Stimulated activated CD4-positive, alpha-beta T cell treated with anti-CD3 and anti-CD28 coated beads, Interleukin-4, amount 100 ng/mL, for 4 hours (primary cell): ENCODE measurements at places on chromosomes 7 and 10.

- DNase-seq = no peak
Measured at GRCh38 chr10:64345856-64346255, 824.7 kb downstream of the REEP3 start.

DNA sequence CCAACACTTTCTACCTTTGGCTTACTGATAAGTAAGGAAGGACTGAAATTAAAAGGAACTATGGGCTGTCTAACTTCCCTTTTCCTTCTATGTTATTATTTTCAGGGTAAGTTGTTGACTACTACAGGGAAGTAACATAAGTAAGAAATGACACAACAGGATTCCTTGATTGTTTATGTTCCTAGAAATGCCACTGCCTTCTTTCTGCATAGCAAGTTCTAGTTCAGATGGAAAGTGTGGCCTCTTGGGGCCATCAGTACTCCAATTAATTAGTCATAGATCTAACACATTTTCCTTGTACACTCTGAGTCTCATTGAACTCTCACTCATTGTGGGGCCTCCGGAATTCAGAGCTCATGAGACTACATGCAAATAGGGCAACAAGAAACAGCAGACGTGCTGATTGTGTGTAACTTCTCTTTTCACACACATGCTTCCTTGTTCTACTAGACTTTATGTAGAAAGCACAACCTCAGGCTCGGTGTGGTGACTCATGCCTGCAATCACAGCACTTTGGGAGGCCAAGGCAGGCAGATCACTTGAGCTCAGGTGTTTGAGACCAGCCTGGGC, 35.3 kb upstream of the HIBADH start:
- no peak for DNase-seq

- no peak for DNase-seq
Measured at GRCh38 chr7:130303551-130303950, 10.6 kb downstream of the CPA4 start.

DNA sequence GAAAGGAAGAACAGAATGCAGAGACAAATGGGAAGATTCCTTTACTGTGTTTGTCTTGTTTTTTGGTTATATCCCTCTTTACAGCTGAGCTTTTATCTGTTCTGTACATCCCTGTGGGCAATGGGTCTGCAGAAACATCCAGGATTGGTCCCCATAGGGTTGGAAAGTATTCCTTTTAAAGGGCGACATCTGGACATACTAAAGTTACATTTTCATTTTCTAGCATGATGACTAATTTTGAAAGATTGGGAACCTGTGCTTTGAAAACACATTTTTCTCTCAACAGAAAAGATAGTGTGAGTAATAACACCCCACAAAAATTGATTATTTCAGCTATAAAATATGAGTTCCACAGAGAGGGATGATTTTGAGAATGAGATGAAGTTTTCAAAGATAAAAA, 435.8 kb downstream of the GPAM start:
- DNase-seq = no peak

GRCh38 chr10:118955951-118956801, 73.3 kb upstream of the NANOS1 start:
- DNase-seq = no peak

- no peak for DNase-seq
Measured at GRCh38 chr10:111379534-111380187, 302.8 kb downstream of the ADRA2A start.

- DNase-seq = no peak
Measured at GRCh38 chr7:91263384-91264045, 718 bp upstream of the FZD1 start.

- no peak for DNase-seq
Measured at GRCh38 chr7:156903232-156903909, 10.4 kb upstream of the LMBR1 start.

- DNase-seq = no peak
Measured at GRCh38 chr7:85529831-85530230, 343.0 kb upstream of the SEMA3D start.

DNA sequence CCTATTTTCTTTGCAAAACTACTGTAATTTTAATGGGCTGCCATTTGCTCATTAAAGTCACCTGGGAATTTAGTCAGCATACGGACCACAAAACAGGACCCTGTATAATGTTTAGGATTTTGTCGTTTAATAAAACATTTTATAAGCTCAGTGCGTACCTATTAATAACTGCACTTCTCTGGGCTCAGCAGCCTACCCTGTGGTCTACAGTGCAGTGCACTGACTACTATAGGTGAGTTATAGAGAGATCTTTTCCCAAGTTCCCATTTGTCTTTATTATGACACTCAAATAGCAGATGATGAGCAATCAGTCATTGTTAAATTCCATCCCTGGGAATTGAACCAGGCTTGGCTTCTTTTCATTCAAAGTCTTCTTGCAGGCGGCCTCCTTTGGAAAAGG, 433.4 kb upstream of the NFE2L3 start:
- no peak for DNase-seq

DNA sequence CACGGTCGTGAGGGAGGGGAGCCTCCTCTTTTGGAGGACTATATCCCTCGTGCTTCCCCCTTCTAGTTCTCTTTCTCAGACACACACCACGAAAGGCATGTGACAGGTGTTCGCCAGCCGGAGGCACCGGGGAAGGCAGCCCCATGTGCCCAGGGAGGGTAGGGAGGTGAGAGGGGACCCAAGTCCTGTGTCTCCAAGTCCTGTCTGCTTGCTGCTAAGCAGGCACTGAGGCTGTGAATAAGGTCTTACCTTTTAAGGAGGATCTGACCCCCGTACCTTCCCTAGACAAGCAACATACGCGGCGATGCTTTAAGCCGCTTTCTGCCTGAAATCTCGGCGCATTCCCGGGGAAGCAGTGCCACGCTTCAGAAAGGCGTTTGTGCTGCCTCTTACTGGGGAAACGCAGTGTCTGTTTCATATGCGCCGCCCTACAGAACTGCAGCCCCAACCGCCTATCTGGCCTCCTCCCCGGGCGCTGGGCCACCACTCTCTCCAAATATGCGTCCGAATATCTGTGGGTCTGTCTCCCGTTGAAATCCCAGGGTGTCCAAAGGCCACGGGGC, 770 bp downstream of the PLXNA4 start:
- no peak for DNase-seq

- DNase-seq = no peak
Measured at GRCh38 chr7:21640105-21640504, 97.3 kb downstream of the DNAH11 start.

DNA sequence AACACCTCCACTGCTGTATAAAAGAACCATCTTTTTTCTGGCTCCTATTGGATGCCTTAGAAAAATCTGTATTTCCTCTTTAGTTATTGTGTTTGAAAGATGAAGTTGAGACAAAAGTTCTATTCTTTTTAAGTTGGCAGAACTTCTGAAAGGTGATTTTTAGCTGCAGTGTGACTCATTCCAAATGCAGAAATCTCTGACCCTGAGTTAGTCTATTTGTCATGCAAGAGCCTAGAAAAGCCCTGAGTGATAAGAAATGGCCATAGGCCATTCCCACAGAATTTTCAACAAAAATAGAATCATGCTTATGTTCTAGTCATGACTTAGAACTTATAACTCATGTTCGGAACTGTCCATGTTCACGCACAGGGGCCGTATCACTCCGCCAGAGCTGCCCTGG, 89.1 kb downstream of the EGFR start:
- DNase-seq = no peak

- DNase-seq = no peak
Measured at GRCh38 chr7:66627881-66628360, 760 bp upstream of the KCTD7 start.

DNA sequence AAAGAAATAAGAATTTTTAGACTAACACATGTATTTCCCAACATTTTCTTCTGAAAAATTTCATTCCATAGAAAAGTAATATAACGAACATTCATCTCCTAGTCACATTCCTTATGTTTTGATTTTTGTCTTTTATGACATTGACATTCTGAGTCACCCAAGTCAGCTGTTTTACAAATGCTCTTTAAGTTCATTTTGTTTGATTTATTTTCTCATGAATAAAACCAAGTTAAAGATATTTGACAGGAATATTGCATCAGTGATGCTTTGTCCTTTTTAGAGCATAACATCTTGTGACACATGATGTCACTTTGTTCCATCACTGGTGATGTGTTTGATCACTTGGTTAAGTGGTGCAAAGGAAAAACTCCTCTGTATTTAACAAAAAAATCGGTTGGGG, 48.4 kb downstream of the HGF start:
- no peak for DNase-seq

DNA sequence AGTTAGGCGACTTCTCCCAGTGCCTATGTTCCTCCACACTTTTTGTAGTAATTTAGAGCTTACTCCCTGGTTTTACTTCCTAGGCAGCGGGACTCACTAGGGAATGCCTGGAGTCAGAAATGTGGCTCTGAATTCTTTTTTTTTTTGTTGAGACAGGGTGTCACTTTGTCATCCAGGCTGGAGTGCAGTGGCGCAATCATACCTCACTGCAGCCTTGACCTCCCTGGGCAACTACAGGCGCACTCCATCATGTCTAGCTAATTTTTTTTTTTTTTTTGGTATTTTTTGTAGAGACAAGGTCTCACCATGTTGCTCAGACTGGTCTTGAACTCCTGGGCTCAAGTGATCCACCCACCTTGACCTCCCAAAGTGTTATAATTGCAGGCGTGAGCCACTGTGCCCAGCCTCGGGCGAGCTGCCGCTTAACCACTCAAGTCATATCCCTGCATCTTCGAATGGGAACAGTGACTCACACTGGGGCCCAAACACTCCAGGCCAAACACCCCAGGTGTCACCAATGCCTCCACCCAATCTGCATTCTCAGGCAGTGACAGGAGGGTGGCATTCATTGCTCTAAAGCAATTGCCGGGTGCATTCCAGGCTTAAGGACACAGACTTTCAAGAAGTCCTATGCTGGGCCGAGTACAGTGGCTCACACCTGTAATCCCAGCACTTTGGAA, 19.6 kb downstream of the RGS10 start:
- no peak for DNase-seq

DNA sequence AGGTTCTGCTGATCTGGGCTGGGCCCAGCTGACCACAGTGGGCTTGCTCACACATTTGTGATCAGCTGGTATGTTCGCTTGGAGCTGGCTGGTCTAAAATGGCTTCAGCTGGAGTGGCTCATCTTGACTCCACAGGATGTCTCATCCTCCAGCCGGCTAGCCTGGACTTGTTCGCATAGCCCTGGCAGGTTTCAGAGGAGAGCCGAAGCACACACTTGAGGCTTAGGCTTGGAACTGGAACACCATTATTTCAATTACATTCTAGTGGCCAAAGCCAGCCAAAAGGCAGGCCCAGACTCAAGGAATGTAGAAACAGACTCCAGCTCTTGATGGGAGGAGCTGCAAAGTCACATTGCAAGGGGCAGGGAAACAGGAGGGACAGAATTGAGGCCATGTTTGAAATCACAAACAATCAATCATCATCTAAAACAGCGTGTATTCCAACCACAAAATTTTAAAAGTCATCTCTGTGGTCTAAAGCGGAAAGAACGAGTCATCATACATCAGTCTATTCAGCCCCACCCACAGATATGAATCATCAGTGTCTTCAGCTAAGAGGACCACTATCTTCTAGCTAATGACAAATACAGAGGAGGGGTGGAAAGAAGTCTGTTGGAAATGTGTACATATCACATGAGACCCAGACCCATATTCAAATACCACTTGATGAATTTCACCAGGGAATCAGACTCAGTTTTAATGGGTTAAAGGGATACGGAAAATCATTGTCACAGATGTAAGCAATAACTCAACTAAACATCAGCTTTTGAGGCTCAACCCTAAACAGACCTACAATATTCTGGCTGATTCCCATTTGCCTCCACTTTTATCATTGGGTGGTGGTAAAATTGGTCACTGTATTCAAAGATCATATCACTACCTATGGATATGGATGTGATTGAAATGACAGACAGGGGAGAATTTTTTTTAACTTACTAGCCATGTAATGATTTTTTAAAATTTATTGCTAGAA, 139.0 kb upstream of the MKLN1 start:
- DNase-seq = peak; percentile 22

- DNase-seq = no peak
Measured at GRCh38 chr10:93718937-93719725, 16.7 kb upstream of the FRA10AC1 start.
